Activated CD4-positive, CD25-positive, alpha-beta regulatory T cell (primary cell): ENCODE measurements at places on chromosomes 3 and 15.

GRCh38 chr3:98151241-98151640 is 4.0 kb downstream of the OR5H14 start:
- DNase-seq, result no peak

GRCh38 chr3:196603683-196604082 is 35.2 kb downstream of the FBXO45 start:
- DNase-seq, result no peak

DNA sequence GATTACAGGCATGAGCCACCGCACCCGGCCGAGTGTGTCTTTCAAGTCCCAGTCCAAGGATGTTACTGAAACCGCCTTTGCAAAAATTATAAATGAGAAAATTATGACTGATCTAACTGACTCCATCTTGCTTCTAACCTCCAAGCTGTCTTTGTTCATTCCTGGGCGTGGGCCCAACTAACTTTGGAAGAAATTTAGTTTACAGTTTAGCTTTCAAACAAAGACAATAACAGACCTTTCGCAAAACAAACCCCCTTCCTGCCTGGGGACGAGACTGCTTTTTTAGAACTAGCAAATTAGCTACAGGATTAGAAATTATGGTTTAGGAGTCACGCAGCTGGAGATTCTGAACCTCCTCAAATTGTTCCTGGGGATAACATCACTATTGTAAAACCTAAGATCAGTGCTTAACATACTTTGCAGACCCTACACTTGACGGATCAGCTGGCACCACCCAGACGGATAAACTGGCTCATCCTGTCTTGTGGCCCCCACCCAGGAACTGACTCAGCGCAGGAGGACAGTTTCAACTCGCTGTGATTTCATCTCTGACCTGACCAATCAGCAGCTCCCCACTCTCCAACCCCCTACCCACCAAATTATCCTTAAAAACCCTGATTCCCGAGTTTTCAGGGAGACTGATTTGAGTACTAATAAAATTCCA is 23.8 kb downstream of the NANOGP8 start:
- no peak for DNase-seq

DNA sequence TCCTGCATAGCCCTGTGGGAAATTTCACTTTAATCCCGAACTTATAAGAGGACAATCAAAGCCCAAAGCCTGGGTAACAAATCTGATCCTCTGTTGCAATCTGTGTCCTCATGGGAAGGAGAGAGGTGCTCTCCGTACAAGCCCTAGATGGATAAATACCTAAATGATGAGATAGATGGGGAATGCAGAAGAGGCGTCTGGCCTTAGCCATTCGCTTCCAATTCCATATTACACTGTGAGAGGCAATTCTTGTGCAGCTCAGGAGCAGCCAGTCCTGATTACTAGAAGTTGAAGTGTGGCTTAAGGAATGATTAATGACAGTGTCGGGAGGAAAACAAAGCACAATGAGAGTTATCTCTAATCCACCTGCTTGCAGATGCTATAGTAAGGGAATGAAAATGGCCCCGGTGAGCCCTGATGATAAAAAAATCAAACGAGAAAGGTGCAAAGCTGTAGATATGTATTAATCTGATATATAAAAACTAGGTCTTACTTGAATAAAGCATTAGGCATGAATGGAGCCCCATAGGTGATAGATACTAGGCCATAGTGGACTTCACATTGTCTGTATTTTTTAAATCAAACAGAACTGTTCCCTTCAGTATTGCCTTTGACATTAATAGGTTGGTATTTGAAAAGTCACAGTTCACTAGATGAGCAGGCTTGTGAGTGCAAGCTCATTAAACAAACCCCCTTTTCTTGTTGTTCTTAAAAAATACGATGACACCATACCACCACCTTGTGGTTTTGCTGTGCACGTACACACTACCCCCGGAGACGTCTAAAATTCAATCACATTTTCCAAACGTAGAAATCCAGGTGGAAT is 54.2 kb upstream of the TMCO5A start:
- no peak for DNase-seq

DNA sequence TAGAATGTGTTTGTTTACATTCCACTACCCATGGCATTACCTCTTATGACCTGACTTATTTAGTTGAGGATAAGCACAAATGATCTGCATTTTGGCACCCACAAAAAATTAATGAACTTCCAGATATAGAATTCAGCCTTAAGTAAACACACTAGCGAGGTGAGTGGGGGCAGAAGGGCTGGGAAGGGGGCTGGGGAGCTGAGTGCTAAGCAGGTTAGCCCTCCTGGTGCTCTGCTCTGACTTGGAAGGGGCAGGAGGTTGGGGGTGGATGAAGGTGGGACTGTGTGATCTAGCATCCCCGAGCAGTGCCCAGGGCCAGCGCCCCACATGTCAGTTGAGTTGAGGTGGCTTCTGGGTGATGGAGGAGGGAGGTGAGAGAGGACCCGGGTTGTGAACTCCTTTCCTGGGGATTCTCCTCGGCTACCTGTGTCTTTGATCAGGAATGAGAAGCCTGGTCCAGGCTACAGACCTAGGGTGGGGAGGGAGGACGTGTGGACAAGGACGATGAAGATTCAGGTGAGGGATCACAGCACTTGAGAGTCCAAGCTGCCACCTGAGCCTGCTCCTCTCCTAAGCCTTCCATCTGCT is 178.6 kb upstream of the SMAD3 start:
- no peak for DNase-seq

- no peak for DNase-seq
Observed at GRCh38 chr3:14918356-14918860, 29.0 kb upstream of the NR2C2 start.

DNA sequence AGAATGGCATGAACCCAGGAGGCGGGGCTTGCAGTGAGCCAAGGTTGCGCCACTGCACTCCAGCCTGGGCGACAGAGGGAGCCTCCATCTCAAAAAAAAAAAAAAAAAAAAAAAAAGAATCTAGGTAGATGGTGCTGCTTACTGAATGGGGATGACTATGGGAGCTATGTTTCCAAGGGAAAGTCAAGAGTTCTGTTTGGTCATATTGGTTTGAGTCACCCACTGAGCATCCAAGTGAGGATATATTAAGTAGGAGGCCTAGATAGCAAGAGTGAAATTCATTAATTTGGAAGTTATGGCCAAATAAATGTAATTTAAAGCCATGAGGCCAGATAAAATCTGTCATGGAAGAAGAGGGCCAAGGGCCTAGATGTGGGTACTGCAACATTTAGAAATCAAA is 9.0 kb upstream of the UACA start:
- no peak for DNase-seq

DNA sequence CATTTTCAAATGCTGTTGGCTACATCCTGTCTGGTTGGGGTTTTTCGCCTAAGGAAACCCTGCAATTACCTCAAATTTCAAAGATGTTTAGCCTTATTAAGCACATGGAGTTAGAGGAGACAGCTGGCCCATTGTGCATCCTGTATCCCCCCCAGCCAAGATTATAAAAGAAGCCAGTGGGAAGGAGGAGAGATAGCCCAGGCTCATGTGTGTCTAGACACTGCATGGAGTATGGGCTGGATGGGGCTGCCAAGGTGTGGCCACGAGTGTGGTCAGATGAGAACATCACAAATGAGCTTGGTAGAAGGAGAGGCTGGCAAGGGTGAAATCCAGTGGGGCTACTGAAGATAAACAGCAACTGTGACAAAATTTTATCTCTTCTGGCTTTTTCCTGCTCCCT is 270.0 kb upstream of the TBC1D5 start:
- no peak for DNase-seq

DNA sequence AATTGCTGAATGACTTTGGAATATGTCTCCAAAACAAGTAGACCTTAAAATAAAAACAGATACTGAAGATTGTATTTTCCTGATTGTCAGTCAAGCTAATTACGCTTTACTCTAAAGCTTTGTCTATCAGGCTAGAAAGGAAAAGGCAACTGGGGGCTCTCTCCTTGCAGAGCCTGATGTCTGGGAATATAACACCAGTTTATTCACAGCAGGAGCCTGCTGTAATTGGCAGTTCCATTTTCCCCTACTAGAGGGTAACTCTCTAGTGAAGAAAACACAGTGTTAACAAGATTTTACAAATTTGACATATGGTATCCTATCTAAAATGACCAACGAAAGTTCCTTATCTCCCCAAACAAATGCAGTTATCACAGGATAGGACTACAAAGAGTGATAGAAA is 158.8 kb downstream of the PDZRN3 start:
- no peak for DNase-seq

- DNase-seq, result no peak
Observed at GRCh38 chr3:146817704-146818103, 212.6 kb upstream of the PLSCR5 start.

DNA sequence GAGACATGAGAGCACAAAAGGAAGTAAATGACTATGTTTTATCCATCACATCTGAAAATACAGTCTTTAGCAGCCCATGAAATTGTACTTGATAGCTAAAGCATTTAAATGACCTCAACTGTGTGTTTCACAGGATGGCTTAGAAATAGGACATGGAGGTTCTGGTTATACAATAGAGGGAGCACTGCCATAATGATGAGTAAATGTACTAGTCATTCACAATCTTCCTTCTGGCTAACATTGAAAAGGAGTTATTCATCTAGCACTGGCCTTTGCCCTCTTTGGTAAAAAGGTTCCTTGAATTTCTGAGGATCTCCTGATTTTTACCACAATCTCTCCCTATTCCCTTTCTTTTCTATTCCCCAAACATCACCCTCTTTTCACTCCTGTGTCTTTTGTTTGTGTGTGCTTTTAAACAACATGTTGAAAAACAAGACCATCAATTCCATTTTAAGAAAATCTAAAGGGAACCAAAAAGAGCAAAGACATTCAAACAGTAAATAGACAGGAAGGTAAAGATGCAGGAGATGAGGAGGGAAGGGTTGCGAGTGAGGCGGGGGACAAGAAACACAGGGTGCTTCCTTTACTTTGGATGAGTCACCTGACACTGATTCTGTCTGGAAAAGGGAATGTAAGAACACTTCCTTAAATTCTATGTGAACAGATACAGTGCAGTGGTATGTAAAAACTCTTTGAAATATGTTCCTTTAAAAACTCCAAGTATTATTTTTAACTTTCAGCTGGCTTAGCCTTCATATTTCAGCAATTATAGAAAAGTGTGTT is 619.0 kb downstream of the MECOM start:
- no peak for DNase-seq

- DNase-seq, result no peak
Observed at GRCh38 chr3:186921578-186921977, 8.7 kb upstream of the ST6GAL1 start.

- no peak for DNase-seq
Observed at GRCh38 chr3:18234717-18235335, 190.3 kb downstream of the SATB1 start.

- no peak for DNase-seq
Observed at GRCh38 chr3:48013288-48013980, 2.8 kb downstream of the MAP4 start.

GRCh38 chr15:50146632-50147031 is 27.6 kb upstream of the ATP8B4 start:
- no peak for DNase-seq

DNA sequence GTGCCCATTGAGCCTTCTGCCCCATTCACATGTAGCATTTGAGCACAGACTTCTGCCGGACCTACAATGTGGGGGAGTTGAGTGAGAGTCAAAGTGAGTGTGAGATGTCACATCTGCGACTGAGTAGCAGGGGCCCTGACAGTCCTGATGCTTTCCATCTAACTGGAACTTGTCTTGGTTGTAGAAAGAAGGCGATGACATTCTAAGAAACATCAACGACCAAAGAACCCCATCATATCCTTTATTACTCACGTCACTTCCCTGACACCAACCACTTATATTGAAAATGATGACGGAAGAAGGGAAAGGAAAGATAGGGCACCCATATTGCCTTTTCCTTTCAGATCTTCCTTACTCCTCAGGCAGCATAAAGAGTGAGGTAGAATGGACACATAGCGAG is 30.5 kb downstream of the SMAD3 start:
- no peak for DNase-seq

- no peak for DNase-seq
Observed at GRCh38 chr3:193051314-193051713, 133.7 kb upstream of the MB21D2 start.

DNA sequence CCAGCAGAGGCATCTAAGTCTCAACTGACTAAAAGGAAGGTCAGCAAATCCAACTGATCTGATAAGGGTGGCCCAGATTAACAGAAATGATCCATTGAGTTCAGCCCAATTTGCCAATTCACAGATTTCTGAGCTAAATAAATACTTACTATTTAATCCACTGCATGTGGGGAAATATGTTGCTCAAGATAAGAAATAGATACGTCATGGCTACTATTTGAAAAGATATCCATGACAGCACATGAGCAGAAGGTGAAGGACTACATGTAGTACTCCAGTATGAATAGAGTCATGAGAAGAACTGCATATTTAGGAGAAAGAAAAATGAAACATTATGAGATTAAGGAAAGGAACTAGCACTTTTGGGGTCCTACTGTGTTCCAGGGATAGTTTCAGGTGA is 332.4 kb downstream of the ARPP21 start:
- DNase-seq, result no peak

GRCh38 chr3:72343078-72343477 is 505.2 kb downstream of the SHQ1 start:
- DNase-seq, result no peak

DNA sequence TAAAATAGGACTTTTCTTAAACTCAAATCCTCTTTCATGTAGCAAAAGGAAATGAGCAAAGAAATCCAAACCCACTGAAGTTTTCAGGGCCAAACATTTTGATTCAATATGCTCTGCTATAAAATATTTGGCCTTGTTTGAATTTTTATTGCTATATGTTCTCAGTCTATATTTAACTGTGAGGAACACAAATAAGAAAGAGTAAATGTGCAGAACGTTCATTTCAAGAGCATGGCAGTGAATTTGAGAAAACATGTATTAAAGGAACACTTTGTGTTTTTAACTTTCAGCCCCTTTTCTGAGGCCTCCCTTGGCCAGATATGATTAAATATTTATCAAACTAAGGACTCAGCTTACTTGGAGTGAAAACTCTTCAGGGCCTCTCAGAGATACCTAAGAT is 124.7 kb upstream of the CCNL1 start:
- no peak for DNase-seq

DNA sequence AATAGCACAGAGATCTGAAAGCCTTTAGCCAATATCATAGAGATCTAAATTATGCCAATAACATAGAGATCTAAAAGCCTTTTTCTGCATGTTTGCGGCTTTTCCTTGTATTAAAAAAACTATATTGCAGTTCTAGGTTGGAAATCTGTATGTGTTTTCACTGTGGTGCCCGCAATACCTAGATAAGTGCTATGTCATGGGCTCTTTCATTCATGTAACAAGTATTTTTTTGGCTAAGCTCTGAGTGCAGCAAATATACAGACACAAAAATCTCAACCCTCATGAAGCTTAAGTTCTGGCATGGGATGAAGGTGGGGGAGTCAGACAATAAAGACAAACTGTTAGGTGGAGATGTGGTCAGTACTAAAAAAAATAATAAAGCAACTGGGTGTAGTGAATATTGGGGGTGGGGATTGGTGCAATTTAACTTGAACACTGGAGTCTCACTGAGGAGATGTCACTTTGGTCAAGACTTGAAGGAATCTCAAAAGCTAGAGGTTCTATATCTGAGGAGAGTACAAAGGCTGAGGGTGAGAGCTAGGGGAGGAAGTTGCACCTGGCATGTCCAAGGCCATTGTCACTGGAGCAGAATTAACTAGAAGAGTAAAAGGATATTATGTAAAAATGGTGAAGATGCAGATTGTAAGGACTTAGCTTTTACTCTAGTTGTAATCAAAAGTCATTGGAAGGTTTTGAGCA is 973 bp downstream of the BUB1B start:
- no peak for DNase-seq
